ENCODE measurements at places on chromosomes 2 and 18.

DNA sequence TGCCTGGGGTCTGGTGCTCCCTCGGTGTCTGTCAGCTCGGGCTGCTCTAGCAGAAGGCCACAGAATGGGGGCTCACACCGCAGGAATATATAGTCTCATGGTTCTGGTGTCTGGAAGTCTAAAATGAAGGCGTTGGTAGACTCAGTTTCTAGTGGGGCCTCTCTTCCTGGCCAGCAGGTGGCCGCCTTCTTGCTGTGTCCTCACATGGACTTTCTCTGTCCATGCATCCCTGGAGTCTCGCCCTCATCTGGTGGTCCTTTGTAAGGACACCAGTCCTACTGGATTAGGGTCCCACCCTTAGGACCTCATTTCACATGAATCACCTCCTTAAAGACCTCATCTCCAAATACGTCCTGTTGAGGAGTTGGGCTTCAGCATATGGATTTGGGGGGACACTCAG, 65.7 kb downstream of the RRM2 start:
- no peak for DNase-seq

GRCh38 chr2:234853729-234854128, 98.1 kb upstream of the SH3BP4 start:
- no peak for DNase-seq

GRCh38 chr2:57890464-57890863, 156.1 kb upstream of the VRK2 start:
- no peak for DNase-seq

- no peak for DNase-seq
Observed at GRCh38 chr2:22957446-22957845, 427.5 kb upstream of the KLHL29 start.

- no peak for DNase-seq
Observed at GRCh38 chr2:234542742-234543141, 45.9 kb upstream of the ARL4C start.

DNA sequence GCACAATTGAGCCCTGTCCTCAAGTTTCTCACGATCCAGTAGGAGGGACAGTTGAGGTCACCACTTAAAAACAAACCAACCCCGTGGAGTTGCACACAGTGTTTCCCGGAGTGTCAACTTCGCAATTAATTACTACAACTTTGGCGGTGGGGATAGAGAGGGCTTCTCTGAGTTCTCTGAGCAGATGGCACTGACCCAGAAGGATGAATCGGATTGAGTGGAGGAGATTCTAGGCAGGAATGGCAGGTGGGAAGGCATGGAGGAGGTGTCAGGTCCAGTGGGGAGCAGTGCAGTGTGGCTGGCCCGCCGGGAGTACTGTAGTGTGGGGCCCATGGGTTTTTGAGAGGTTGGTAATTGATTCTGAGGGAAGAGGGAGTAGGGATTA, 12.0 kb downstream of the SIX3 start:
- no peak for DNase-seq

GRCh38 chr2:239762655-239763269, 262.4 kb downstream of the NDUFA10 start:
- no peak for DNase-seq

- DNase-seq, result no peak
Observed at GRCh38 chr2:182191061-182191460, 205.4 kb downstream of the PPP1R1C start.

GRCh38 chr18:74377776-74378175, 62.1 kb downstream of the C18orf63 start:
- DNase-seq, result no peak

DNA sequence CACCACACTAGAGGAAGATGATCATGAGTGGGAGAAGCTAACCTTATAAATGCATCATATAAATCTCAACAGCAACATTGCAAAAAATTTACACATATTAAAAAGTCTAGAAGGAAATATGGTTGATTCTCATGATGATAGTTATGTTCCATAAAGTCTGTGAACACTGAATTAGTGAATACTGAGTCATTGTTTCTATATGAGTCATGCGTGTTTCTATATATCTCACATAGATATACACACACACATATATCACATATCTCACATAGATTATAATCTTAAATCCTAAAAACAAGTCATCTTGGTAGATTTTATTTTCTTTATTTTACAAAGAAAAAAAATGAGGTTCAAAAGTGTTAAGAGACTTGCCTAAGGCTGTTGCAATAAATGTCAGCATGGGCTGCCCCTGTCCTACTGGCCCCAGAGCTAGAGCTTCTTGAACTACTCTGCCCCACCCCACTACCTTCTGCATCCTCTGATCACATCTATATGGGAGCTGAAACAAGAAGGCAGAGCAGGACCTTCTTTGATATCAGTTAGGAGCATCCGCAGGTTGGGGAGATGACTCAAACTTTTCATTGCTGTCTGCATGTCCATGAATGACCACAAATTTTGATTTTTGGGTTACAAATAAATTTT, 81.8 kb upstream of the ADAM23 start:
- no peak for DNase-seq

DNA sequence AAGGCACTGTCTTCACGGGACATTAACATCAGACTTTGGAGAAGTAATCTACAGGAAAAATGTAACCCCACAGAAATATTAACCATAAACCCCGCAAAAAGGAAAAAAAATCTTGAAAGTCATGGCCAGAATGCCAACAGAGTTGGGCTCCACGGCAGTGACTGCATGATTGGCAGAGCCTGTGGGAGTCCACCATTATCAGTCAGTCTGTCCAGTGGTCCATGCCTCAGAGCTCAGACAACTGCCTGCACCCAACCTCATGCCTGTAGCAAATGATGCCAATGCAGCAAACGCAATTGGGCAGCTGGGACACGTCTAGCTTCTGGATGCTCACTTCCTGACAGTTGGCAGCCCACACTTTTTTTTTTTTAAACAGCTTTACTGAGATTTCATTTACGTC, 5.1 kb upstream of the PPIG start:
- DNase-seq, result no peak

DNA sequence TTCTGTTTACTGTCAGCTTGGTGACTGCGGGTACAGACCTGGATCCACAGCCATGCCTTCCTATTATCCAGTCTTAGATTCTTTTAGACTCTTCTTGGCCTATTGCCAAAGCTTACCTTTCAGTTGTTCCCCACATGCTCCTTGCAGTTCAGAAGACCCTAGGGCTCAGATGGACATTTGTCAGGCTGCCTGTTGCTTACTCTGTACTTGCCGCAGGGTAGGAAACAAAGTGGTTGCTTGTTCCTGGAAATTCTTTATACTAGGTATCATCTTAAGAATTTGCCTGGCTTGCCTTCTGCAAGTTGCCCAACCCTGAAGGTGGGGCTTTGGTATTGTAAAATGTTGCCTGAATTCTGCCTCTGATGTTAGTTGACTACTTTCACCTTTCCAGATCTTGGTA, 24.4 kb downstream of the CD28 start:
- no peak for DNase-seq

GRCh38 chr2:202098291-202098690, 25.2 kb downstream of the KIAA2012 start:
- DNase-seq, result no peak

DNA sequence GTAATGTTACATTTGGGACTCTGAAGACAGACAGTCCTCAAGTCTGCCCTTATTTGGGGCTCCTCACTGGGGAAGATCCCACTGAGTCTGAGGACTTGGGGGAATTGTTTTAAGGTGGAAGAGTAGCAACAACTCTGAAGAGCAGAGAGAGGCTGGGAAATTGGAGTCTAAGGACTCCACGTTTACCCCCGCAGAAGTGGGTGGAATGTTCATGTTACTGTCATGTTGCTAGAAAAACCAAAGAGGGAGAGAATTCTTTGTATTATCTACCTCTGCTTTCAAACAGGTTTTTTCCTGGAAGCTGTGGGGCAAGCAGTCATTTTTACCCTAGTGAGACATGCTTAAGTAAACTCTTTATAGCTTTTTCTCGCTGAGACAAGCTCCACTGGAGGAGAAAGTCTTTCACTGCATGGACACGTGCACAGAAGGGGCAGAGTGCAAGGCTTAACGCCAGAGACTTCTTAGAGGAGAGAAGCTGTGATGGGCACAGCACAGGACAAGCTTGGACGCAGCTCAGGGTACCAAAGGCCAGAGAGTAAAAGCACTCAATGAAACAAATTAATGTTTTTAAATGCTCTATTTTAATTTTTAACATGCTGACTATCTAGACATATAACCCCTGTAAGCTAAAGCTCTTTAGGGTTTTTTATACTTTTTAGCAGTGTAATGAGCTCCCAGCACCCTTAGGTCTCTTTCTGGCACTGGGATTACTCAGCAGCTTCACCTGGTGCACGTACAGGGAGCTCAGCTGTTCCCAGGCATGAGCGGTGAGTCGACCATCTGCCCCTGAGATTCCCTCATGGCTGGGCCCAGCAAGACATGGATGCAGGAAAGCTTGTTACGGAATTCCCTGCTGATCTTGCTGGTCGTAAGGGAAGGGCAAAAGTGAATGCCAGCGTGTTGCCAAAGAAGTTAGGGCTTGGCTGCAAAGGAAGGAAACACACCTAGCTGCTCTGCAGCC, 54.5 kb upstream of the BIN1 start:
- no peak for DNase-seq

DNA sequence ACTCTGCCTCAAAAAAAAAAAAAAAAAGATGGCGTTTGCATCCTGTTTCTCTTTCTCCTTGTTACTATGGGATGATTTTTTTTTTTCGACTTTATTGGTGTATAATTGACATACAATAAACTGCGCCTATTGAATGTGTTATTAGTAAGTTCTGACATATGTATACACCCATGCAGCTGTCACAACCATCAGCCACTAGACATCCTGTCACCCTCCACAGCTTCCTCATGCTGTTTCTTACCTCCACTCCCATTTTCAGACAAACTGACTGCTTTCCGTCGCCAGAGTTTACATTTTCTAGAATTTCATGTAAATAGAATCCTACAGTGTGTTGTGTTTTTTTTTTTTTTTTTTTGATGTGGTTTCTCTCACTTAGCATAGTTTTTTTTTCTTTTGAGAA, 27.9 kb downstream of the RRM2 start:
- DNase-seq, result no peak

- no peak for DNase-seq
Observed at GRCh38 chr18:22197668-22198067, 28.3 kb downstream of the GATA6 start.

- DNase-seq, result no peak
Observed at GRCh38 chr2:152532241-152532640, 185.0 kb downstream of the PRPF40A start.

GRCh38 chr2:11781602-11782001, 35.2 kb downstream of the LPIN1 start:
- DNase-seq, result no peak
